ENCODE measurements at places on chromosomes 3 and 15.
A peak's percentile ranks its signal among the peaks of the same experiment; 100 is the strongest.

DNA sequence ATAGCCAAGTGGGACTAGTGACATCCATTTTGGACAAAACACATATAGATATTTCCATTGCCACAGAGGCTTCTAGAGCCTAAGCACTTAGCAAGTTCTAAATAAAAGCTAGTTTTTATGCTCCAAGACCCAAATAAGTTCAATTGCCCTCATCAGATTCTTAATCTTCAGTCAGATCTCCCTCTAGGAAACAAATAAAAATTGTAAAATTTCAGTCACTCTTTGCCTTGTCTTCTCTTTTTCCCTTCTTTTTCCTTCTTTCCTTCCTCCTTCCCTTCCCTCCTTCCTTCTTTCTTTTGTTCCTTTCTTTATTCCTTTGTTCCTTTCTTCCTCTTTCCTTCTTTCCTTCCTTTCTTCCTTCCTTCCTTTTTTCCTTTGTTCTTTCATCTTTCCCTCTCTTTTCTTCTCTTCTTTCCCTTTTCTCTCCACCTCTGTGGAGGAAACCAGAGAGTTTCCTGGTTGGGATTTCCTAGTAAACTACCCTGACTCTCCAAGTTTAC is 68.8 kb upstream of the GADL1 start:
- DNase-seq, result no peak

- DNase-seq, result peak; percentile 17
Observed at GRCh38 chr3:49158103-49158709, 7.9 kb downstream of the CCDC71 start.

- DNase-seq, result no peak
Observed at GRCh38 chr3:135860761-135861160, 104.8 kb upstream of the PPP2R3A start.

- no peak for DNase-seq
Observed at GRCh38 chr15:72935521-72935920, 116.7 kb upstream of the NEO1 start.

DNA sequence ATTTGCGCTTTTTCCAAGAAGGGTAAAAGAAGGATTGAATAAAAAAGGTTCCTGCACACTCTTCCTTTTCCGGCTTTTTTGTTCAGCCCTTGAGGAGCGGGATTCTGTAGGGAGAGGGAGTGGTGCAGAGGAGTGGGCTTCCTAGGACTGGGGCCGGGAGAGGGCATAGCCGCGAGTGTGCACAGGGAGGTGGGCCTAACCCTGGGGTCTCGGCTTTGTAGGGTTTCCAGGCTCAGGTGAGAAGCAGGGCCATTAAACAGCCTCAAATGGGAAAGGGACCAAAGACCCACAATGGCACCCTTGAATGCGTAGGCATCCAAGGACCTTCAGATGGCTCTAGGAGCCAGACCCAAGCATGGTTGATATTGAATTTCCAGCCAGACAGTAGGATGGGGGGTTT is 35.4 kb upstream of the RAB6B start:
- no peak for DNase-seq

GRCh38 chr3:15808679-15809310 is 11.0 kb upstream of the ANKRD28 start:
- DNase-seq, result no peak

GRCh38 chr15:65796610-65797078 is 4.6 kb upstream of the DENND4A start:
- no peak for DNase-seq

GRCh38 chr3:79729096-79729495 is 38.7 kb downstream of the ROBO1 start:
- DNase-seq, result no peak

GRCh38 chr3:112688085-112688769 is 47.3 kb upstream of the CCDC80 start:
- no peak for DNase-seq

GRCh38 chr3:48429960-48430707 is at the start of gene PLXNB1:
Gene PLXNB1, minus strand, starts transcription at chr3:48430086. Its CDS starts 5,475 bp downstream, at chr3:48424611.
- no peak for DNase-seq

- no peak for DNase-seq
Observed at GRCh38 chr15:39275066-39275465, 305.8 kb upstream of the THBS1 start.

- no peak for DNase-seq
Observed at GRCh38 chr3:43704697-43705096, 14.0 kb downstream of the ABHD5 start.

Data from stimulated activated CD8-positive, alpha-beta memory T cell treated with anti-CD3 and anti-CD28 coated beads, Interleukin-2, amount 100 ng/mL, for 1 hour (primary cell).